ENCODE measurements at places on chromosomes 1 and 21.

- DNase-seq: no peak
Observed at GRCh38 chr1:154833841-154834240, 36.2 kb downstream of the KCNN3 start.

DNA sequence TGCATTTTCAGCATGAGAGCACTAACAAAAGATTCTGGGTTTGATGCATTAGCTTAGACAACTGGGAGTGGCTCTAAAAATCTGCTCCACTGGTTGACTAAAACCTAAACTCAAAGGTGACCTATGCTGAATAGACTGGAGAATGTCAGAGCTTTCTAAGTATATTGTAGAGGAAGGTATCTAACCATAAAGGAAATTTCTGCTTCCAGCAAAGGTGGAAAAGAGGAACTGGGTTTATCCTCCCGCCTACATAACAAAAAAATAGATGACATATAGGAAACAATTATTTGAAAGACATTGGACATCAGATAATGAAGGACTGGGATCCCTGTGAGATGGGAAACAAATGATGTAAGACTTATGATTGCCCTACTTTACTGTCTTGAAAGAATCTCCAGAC, 35.8 kb upstream of the CR2 start:
- peak; percentile 61 for DNase-seq

DNA sequence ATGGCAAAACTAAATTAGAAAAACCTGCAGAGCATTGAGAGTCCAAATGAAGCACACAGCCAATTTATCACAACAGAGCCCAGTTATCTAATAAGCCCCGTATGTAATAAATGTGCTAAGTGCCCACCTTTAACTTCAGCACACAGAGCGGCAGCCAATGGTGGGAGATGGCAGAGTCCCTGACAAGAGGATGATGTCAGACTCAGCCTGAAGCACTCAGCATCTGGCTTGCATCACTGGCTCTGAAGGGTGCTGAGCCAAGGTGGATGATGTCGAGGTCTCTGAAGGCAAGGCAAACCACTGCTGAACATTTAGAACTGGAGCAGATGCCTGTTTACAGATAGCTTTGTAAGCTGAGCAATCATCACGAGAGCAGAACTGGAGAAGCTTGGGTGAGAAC, 118.3 kb downstream of the NUF2 start:
- no peak for DNase-seq

GRCh38 chr1:180921386-180921785, 8.7 kb downstream of the KIAA1614 start:
- DNase-seq: no peak

GRCh38 chr1:206963119-206963712, 7.0 kb downstream of the FCAMR start:
- no peak for DNase-seq

DNA sequence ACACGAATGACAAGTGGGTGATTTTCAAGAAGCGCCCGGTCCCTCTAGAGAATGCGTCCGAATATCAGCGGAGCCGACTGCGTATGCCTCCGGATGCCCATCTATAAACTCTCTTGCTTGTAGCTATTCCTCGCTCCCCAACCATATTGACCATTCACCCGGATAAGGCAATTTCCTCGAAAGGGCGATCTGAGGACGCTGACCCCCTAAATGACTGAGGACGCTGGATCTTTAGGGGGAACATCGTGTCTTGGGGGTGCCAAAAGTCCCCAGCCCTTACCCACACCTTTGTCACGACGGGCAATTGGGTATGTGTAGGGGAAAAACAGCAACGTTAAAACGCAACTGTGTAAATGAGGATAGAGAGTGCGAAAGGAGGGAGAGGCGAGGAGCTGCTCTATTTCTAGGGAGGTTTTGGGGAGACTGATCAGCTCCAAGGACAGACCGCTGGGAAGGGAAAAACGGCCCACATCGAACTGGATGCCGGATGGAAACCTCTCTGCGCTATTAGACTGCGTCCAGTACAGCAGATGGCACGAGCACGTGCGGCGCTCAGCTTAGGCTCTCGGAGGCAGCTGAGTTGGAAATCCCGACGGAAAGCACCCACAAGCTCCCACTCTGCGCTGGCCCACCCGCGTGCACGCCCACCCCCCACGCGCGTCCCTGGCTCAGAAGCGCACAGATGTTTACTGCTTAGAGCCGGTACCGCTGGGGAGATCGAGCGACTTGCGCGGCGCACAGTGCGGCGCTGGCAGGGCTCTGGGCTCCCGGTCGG, 2.9 kb upstream of the PRRX1 start:
- DNase-seq: no peak

DNA sequence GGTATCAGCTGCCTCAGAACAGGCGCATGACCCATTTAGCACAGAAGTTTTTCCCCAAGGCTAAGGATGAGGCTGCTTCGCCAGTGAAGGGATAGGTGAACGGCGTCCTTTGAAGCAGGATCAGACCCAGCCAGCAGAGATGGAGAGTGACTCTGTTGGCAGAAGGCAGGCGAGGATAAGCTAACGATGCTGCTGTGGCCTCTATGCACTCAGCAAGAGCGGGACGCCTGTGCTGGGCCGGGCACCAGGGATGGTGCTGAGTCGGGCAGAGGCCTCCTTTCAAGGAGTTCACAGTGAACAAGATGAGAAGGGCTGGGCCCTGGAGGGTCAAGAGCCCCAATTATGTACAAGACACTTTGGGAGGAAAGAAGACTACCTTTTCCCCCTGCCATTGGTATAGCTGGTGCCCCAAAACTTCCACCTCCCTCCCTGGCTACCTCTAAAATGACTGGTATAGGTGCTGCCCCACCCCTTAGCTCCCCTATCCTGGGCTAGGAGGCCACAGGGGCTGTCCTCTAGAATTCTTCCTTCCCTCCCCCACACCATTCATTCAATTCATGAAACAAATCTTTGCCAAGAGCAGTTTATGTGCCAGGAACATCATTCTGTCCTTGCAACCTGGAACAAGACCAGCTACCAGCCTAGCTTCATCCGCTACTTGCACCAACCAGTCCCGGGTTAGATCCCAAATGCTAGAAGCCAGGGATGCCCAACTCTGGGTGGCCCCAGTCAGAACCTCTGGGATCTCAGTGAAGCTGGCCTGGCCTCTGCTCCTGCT, 7.5 kb downstream of the XKR8 start:
- no peak for DNase-seq

- DNase-seq: no peak
Observed at GRCh38 chr1:102472520-102472919, 475.8 kb upstream of the OLFM3 start.

DNA sequence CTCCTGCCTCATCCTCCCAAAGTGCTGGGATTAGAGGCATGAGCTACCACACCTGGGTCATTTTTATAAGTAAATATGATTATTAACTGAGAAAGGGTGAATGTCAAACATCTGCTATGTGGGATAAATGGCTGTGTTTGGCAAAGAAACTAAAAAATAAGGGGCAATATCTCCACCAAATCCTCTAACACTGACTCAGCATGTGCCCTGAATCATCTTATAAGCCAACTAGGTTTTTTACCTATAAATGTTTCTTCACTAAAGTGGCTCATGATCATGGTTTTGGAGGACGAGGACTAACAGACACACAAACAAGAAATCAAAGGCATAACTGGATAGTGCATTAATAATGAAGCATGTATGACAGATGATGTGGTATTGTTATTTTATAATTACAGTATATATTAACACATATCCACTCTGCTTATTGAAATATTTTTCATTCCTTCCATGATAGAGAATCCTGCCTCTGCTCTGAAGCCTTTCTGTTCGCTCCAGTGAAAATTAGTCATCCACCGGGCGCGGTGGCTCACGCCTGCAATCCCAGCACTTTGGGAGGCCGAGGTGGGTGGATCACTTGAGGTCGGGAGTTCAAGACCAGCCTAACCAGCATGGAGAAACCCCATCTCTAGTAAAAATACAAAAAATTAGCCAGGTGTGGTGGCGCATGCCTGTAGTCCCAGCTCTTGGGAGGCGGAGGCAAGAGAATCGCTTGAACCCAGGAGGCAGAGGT, 11.7 kb upstream of the ARHGAP29 start:
- DNase-seq: no peak

DNA sequence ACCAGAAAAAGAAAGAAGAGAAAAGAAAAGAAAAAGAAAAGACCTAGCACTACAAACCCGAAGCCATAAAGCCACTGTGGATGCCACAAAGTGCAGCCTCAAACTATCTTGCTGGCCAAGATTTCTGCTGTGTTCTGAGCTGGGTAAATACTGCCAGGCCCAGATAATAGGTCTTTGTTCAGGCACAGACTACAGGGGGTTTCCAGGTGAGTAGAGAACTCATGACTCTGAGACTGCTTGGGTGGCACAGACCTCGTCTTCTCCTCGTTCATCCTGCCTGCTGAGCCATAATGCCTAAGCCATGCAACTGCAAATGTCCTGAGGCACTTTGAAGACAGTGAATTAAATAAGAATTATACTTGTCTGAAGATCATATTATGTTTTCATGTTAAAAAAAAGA, 651.8 kb downstream of the LMO4 start:
- no peak for DNase-seq

- no peak for DNase-seq
Observed at GRCh38 chr1:220438741-220439140, 89.2 kb upstream of the MARK1 start.

DNA sequence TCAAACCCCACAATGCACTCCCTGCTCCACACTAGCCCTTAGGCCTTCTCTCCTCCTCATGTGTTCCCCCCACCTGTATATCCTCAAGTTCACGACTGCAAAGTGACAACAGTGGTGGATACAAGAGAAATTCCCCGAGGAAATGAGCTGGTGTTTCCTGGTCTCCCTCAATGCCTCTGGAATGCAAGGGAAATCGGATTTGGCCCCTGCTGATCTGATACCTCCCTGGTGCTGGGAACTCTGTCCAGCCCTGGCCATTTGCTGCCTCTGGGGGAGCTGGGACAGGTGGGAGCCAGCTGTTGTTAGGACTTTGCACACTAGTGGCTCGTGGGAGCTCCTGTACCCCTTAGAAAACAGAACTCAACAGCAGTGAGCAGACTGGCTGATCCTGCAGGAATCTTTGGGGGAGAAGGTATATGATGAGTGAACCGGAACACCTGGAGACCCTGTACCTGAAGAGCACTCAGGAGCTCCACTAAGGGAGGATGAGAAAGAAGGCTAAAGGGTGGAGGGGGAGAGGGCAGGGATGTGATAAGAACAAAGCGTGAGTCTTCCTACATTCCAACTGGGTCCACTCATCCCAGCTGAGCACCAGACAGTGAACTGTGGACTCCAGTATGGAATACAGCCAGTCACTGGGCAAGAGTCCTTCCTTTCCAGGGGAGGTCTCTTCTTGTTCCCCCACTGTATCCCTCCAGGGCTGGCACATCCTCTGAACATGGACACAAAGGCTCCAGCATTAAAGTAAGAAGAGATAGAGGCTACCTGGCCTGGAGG, 69.3 kb downstream of the PLXNA2 start:
- no peak for DNase-seq

GRCh38 chr1:231720652-231721325, 94.2 kb downstream of the DISC1 start:
- DNase-seq: no peak

DNA sequence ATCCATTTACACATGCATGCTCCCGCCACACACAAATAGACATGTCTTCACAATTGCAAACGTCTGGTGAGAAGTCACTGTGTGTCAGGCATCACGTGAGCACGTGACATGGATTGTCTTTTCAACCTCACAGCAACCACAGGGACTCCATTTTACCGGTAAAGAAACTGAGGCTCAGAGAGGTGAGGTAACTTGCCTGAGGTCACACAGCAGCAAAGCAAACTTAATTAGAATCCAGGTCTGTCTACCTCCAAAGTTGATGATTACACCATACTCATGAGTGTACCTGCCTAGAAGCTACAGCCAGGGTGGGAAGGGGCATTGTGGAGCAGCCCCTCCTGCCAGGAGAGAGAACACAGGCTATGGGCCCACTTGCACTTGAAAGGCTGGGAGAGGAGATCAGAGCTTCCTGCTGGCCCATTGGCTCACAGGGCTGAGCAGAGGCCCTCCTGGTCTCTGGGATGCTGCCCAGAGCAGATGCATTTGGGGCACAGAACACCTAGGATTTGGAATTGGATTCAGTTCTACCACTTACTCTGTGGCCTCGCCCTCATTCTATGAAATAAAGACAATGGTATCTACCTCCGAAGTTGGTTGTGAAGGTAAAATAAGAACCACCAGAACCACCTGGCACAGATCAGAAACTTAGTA, 44.4 kb upstream of the SELENON start:
- DNase-seq: no peak

DNA sequence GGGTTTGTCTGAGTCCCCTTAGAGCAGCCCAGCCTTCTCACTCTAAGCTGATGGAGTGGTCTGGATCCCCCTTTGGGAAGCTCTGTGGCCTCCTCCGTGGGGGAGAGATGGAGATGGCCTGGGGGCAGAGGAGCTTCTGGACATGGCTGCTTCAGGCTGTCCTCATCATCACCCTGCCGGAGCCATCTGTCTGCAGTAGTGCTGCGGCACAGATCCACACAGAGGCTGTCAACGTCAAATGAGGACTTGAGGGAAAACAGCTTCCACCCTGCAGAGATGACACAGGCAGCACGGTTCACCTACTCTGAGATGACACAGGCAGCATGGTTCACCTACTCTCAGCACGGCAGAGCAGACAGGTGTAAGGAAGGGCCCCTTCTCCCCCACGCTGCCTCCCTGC, 134.3 kb downstream of the IGSF21 start:
- DNase-seq: no peak

DNA sequence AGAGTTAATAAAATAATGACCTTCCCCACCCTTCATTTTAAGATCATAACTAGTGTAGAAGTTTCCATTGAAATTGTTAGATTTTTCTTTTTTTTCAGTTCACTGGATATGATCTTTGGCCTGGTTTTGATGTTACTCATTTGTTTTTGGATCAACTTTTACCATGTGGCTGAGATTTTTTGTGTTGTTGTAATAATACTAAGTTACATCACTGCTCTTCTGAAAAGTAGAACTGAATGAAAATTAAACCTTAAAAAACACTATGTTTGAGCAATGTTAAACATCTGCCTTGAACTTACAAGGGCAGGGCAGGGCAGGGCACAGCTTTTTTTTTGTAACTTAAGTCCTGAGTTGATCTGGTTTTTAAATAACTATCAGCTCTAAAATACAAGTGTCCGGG, 204.8 kb upstream of the ADAMTS5 start:
- no peak for DNase-seq

DNA sequence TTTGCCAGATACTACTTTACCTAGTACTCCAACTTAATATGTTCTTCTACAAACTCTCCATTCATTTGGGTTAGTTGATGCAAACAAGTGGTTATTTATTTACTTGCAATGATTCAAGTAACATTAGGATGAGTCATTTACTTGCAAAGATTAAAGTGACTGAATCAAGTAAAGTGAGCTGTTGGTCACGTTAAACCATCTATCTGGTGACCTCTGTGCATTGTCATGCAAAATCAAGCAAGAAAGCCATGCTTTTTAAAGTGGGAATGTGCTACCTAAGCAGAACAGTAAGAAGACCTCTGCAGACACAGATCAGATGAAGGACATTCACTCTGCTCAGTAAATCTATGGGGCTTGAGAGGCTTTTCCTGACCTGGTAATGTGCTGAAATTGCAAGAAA, 254.7 kb downstream of the LRRIQ3 start:
- DNase-seq: no peak

GRCh38 chr1:227790034-227790400, 25.5 kb upstream of the PRSS38 start:
- DNase-seq: no peak

- peak; percentile 15 for DNase-seq
Observed at GRCh38 chr21:32256873-32257620, 21.8 kb downstream of the MIS18A start.

- no peak for DNase-seq
Observed at GRCh38 chr1:4630561-4630960, 23.8 kb upstream of the AJAP1 start.
